ENCODE measurements at places on chromosomes 13 and 19.

- DNase-seq, result no peak
These were observed 2227.9 kb upstream of the PCDH20 start for GRCh38 chr13:63643543-63643942.

DNA sequence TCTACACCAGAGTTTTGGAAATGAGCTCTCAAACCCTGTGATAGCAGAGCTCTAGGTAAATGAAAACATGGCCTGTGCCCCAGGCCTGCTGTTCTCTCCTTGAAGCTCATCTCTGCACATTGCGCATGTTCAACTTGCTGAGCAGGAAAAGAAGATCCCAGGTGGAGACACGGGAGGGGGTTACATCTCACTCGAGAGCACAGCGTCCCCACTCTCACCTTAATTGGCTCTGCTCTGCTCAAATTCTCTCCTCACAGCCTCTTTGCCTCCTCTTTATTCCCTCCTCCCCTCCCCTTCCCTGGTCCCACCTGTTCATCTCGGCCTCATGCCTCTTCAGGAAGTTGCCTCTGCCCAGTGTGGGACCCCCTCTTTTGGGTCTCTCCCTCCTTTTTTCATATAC lies 44.7 kb downstream of the RGCC start:
- no peak for DNase-seq

GRCh38 chr19:8342684-8343482 lies at the start of gene KANK3:
KANK3 (minus strand) TSS chr19:8343262; CDS start chr19:8337828, 5,434 bp downstream.
- peak; percentile 99 for DNase-seq

DNA sequence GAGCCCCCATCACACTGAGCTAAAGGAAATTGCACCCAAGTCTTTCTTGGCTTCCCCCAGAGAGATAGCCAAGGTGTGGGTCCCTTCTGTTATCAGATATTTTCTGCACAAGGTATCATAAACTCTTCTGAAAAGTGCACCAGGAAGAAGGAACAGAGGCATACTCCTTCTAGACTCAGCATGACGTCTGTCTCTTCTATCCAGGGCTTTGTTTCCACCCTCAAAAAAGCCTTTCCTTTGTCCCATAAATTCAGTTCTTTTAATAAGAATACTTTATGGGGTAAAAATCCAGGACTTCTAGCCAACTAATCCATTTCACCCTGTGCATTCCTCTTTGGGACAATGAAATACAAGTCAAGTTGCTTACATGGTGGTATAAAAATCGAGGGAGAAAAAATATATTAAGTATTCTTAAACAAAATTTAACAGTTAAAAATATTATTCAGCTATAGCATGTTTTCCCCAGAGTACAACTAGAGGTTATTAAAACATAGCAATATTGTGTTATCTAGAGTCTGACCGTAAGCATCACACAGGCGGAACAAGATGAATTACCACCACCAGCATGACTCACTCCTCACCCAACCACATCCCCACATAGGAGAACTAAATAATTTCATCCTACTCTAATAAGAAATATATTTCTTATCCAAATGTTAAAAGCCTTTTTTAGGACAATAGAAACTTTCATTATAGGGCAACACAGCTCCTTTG lies 79.9 kb upstream of the GPC6 start:
- DNase-seq, result peak; percentile 3

GRCh38 chr19:44701228-44701627 lies 2.3 kb downstream of the CEACAM16 start:
- no peak for DNase-seq

GRCh38 chr19:18443831-18444230 lies 5.9 kb upstream of the ISYNA1 start:
- no peak for DNase-seq

- DNase-seq, result no peak
These were observed 4.1 kb downstream of the TLE2 start for GRCh38 chr19:3024870-3025548.

DNA sequence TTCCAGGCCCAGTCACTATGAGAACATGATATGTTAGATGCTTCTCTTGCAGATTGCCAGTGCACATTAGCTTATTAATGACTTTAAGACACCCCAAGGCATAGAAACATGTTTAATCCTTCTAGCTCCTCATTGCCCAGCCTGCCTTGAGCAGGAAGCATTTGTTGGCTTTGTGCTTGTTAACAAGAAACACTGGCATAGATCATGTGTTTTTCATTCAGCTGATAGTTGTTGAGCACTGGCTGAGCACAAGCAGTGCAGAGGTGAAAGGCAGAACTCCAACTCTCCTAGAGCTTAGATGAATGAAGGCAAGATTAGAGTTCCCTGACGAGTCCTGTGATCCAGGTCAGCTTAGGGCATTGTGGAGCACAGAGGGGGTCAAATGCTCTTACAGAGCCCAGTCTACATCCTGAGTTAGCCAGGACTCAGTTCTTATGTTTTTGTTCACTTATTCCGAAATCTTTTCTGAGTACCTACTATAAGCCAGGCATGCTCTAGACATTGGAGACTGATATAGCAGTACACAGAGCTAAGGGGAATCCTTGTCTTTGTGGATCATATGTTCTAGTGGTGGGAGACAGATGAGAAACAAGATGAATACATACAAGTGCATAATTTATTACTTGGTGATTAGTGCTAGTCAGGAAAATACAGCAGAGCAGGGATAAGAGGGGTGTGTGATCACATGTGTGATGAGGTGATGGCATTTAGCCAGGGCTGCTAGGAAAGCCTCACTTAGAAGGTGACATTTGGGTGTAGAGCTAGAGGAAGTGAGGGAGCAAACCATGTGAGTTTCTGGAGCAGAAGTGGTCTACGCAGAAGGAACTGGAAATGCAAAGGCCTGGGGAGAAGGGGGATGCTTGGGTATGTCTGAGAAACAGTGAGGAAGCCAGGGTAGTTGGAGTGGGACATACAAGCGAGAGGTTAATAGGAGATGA lies 101.2 kb downstream of the WASF3 start:
- DNase-seq, result no peak

- DNase-seq, result peak; percentile 11
These were observed 113.7 kb downstream of the RFC3 start for GRCh38 chr13:33931397-33932311.

- no peak for DNase-seq
These were observed 11.0 kb upstream of the COLGALT1 start for GRCh38 chr19:17544418-17544817.

GRCh38 chr19:2345076-2345475 lies 15.0 kb upstream of the TMPRSS9 start:
- no peak for DNase-seq

DNA sequence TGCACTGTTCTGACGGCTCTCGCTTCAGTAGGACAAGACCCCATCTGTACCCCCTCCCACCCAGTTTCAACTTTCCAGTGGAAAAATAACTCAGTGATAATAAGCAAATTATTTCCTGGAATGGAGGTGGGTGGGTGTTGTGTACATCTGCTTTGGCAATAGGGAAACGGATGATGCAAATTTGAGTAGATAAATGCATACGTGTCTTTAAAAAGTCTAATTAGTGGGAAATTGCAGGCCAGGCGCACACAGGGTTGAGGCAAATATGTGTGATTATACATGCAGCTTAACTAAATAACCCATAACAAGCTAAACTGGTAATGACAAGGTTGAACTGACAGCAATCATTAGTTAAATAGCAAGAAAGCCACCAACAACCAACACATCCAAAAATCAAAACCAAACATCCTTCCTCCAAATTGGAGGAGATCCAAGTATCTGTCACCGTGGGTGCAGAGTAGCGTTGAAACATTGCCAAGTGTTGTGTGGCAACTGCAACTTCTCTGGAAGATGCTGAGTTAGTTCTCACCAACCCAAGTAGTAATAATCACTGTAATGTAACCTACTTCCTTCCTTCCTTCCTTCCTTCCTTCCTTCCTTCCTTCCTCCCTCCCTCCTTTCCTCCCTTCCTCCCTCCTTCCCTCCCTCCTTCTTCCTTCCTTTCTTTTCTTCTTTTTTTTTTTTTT lies 54.6 kb downstream of the TRPM4 start:
- no peak for DNase-seq

DNA sequence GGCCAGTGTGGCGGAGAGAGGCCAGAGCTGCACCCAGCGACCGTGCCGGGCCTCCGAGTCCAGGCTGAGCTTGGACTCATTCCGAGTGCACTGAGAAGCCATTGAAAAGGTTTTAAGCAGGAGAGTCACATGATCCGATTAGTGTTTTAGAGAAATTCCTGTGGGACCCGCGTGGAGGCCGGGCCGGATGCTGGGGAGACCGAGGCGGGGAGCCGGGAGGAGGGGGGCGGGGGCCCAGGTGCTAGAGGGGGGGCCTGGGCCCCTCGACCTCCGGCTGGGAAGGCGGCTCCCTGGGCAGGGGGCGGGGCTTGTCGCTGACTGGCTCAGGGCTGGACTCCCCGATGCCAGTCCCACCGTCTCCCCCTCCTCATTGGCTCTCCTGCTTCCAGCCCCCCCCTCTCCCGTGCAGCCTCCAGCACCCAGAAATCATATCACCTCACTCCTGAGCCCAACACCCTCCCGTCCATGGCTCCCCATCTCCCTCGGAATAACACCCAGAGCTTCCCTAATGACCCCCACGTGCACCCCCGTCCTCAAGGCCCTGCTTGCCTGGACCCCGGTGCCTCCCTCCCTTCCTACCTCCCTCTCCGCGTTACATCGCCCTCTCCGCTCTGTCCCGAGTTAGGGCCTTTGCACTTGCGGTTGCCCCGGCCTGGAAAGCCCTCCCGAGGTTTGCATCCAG lies 5.2 kb upstream of the ZNF579 start:
- peak; percentile 66 for DNase-seq

DNA sequence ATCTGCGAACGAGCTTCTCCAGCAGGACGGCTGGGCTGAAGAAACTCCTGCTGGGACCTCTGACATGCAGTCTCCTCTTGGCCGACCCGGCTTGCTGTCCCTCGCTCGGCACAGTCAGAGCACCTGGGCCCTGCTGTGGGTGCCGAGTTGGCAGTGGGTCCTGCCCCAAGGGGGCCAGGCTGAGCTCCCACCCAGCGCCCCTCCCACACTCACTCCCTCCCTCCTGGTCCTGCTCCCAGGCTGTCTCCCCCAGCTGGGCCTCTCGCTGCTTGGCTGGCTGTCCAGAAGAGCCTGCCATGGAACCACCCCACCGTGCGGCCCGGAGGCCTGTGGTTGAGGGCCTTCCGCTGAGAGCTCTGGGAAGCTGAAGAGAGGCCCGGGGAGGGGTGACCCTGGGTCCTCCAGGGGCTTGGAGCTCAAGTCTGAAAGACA lies 6.0 kb downstream of the AKT2 start:
- no peak for DNase-seq

DNA sequence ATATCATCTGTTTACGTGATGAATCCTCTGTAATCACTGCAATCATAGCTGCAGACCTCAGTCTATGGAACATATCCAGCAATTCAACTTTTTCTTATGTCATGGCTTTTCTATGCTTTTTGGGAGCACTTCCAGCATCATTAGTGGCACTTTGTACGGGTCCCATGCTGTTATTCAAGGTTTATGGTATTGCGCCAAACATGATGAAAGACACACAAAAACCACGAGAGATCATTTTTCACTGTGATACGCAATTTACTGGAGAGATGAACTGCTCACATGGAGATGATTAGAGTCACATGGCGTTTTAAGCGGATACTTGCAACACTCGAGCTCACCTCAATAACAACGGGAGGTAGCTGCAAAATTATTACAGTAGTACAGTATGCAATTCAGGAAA lies 2101.7 kb upstream of the PCDH20 start:
- no peak for DNase-seq

- DNase-seq, result no peak
These were observed 78.7 kb upstream of the SERP2 start for GRCh38 chr13:44294876-44295275.

GRCh38 chr13:34413538-34414210 lies 528.4 kb upstream of the NBEA start:
- DNase-seq, result no peak

GRCh38 chr13:52447815-52448552 lies 2.5 kb downstream of the VPS36 start:
- no peak for DNase-seq

- peak; percentile 37 for DNase-seq
These were observed 5.0 kb downstream of the ADAT3 start for GRCh38 chr19:1910177-1910576.

GRCh38 chr13:41716236-41716635 lies 244.7 kb downstream of the VWA8 start:
- no peak for DNase-seq

- no peak for DNase-seq
These were observed 153.5 kb upstream of the KLF12 start for GRCh38 chr13:74287724-74288169.

DNA sequence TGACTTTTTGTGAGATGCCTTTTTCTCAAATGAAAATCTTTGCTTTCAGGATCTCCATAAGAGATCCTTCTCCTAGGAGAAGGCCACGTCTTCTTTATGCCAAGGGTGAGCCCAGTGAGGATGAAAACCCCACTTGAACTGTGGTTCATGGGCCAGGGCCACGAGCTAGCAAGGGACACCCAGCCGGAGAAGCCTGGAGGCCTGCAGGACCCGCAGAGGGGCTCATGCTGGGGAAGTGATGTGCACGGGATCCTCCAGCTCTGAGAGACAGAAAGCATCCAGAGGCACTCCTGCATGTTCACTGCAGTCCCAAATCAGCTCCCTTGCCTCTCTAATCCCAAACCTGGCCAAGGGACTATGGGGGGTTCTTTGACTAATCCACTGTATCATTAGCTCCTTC lies 168.9 kb downstream of the UQCRFS1 start:
- DNase-seq, result no peak

- DNase-seq, result no peak
These were observed 277.5 kb downstream of the LIG4 start for GRCh38 chr13:107937848-107938247.

- no peak for DNase-seq
These were observed 87.3 kb upstream of the ABCC4 start for GRCh38 chr13:95388420-95389079.

GRCh38 chr19:10927730-10928562 lies 493 bp downstream of the YIPF2 start:
- DNase-seq, result peak; percentile 54

GRCh38 chr19:10646456-10647159 lies 7.5 kb upstream of the ILF3 start:
- no peak for DNase-seq

GRCh38 chr13:98544104-98544710 lies 32.7 kb downstream of the STK24 start:
- no peak for DNase-seq

GRCh38 chr13:21014502-21015170 lies 46.8 kb downstream of the LATS2 start:
- peak; percentile 65 for DNase-seq

DNA sequence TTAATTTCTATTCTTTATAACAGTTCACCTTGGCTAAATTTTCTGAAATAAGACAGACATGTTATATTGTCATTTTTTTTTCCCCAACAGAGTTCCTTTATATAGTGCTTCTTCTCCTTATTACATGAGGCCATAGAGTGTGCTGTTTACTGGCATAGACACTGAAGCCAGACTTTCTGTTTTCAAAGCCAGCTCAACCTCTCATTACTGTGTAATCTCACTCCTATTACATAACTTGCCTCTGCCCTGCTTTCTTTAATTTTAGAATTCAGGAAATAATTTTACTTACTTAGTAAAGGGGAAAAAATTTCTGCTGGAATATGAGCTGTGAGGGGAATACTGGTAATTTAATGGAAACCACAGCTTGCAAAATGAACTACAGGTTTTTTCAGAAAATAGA lies 1380.4 kb downstream of the SLITRK1 start:
- no peak for DNase-seq
